ENCODE measurements at places on chromosomes 5 and 9. TPM values are rescaled to one million over a fixed set of nuclear protein-coding genes. Genes with fewer than 3 reads are reported as not detected.

GRCh38 chr5:87369431-87369830, 43.3 kb downstream of the CCNH start:
- DNase-seq = no peak

GRCh38 chr9:129886226-129887174, 51.2 kb downstream of the USP20 start:
- peak; percentile 65 for DNase-seq

DNA sequence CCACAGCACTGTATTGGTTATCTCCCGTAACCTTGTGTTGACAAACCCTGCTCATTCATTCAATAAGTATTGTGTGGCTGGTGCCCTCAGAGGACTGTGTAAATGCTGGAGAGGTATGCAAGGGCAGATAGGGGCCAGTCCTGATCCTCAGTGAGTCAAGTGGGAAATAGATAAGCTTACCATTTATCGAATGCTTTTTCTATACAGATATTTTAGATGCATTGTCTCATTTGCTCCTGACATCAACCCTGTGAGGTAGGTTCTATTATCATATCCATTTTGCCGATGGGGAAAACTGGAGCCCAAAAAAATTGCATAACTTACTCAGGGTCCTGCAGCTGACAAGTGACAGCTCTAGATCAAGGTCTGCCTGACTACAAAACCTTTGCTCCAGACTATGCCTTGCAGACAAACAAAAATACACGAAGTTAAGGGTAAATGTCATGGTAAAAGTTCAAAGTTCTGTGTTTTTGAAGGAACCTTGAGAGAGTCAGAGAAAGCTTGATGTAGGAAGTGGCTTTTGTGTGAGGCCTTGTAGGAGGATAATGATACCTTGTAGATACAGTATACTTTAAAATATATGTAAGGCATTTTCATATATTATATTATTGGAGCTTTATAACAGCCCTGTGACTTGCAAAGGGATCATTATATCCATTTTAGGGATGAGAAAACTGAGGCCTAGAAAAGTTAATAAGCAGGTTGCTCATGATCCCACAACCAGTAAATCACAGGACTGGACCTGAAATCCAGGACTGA, 22.7 kb downstream of the CYFIP2 start:
- no peak for DNase-seq

DNA sequence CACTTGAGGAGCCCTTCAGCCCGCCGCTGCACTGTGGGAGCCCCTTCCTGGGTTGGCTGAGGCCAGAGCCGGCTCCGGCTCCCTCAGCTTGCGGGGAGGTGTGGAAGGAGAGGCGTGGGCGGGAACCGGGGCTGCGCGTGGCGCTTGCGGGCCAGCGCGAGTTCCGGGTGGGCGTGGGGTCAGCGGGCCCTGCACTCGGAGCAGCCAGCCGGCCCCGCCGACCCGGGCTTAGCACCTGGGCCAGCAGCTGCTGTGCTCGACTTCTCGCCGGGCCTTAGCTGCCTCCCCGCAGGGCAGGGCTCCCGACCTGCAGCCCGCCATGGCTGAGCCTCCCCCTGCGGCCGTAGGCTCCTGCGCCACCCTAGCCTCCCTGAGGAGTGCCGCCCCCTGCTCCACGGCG, 6.2 kb upstream of the SHB start:
- peak; percentile 73 for DNase-seq

GRCh38 chr5:169037466-169037865, 263.5 kb downstream of the SLIT3 start:
- no peak for DNase-seq

DNA sequence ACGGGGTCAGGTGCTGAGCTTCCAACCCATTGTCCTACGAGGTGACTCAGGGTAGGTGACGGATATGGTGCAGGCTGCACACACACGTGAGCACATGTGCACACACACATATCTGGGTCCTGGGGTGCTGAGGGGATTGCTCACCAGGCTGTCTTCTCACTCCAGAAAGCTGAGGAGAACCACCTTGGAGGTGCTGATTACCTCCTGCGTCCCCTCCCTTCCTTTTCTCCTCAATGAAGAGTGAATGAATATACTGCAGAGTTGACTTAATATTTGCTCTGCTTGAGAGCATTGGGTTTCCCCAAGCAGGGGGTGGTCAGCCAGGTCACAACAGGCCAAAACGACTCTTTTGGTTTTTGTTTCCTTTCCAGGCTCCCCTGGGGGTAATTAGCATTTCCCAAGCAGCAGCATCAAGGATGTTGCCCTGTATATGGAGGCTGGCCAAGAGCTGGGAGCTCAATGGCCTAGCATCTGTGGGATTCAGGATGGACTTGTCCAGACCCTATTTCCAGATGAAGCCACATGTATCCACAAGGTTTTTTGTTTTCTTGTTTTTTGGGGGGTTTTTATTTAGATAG, 49.7 kb downstream of the PDZD2 start:
- DNase-seq = no peak

DNA sequence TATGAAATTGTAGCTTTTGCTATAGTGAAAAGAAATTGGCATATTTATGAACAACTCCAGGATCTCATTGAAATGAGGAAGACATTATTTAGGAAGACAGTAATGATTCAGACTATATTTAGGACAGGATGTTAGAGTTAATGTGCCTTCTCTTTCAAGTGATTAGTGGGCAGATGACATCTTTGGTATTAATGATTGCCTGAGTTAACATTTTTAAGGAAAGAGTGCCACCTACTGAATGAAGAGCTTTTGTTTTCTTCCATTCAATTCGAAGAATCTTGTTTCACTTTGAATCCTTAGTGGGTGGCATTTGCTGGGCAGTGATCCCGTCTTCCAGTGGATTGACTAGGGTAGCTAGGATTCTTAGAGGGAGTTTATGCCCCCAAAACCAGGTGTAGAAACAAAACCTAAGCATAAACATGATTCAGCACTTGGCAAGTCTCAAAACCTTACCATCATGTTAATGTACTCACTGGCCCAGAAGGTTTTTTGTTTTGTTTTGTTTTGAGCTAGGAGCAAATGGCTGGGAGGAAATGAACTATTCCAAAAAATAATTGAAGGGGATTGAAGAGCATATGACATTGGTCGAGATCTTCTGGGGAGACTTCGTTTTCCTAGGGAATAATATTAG, 23.2 kb downstream of the MAP3K1 start:
- DNase-seq = no peak

DNA sequence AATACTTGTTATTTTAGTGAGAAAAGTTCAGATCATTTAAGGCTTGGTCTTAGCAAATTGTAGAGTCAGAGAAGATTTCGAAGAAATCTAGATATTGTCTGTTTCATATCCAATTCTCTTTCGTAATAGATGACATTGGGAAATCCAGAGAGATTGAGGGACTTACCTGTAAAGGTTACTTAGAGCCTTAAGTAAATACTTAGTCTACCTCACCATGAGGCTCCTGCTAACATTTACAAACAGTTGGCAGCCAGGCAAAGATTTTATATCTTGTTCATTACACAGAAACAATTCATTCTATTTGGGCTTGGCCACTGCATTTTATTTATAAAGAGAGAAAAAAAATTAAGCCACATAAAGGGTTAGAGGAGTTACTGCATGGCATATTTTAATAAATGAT, 70.3 kb downstream of the FGF10 start:
- DNase-seq = no peak

GRCh38 chr5:94682814-94683520, 64.5 kb downstream of the SLF1 start:
- no peak for DNase-seq

GRCh38 chr5:114361724-114362196, at the start of gene KCNN2:
Gene KCNN2, plus strand, starts transcription at chr5:114362070. Its CDS starts 70 bp downstream, at chr5:114362140.
- peak; percentile 84 for DNase-seq

DNA sequence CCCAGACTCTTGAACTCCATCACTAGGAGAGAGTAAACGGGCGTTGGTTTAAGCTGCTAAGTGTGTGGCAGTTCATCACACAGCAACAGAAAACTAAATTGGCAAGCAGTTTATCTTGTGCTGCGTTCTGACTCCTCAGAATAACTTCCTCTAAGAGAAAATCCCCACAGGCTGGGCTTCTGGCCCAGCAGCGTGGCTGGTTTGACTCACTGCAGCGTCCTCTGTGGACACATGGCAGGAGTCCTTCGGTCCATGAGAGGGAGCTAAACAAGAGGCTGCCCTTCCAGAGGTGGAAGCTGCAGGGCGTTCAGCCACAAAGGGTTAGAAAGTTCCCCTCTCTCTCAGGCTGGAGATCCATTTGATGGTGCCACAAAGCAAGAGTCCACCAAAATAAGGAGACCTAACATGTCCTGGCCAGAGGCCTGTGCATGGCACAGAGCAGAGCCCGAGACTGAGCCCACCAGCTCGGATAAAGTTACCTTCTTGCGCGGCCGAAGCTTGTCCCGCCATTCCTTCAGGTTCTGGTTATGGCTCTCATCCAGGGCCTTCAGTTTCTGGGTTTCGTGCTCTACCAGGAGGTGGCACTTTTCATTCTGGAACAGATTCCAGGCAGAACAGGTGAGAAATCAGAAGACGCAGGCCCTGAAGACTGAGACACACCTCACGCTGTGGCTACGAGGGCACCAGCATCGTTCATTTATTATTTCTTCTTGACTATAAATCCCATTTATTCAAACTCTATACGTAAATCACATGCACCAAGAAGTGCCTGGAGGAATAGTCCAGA, 46.2 kb upstream of the FBXW11 start:
- DNase-seq = no peak

DNA sequence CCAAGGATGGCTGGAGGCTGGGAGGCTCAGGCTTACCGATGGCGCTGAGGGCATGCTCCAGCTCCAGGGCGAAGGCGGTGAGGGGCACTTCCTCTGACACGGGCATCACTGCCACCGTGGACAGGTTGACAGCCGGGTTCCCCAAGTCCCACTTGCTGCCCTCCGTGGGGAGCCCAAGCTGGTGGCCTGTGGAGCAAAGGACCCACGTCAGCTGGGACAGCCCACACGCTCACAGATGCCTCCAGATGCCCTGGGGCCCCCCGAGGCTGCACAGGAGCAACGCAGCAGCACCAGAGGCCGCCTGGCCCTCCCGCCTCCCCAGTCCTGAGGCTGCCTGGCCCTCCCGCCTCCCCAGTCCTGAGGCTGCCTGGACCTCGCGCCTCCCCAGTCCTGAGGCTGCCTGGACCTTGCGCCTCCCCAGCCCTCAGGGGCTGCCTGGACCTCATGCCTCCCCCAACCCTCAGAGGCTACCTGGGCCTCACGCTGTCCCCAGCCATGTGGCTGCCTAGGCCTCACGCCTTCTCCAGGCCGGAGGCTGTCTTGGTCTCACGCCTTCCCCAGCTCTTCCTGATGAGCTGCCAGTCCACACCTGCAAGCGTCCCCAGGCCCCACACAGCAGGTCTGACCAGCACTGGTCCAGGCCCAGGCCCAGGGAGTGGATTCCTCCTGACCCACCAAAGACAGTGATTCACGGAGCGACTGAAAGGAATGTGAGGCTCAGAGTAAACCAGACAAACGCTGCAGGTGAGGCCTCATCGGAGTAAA, 25.6 kb upstream of the NSMF start:
- peak; percentile 59 for DNase-seq

GRCh38 chr9:82600536-82601292, 462.2 kb downstream of the RASEF start:
- DNase-seq = no peak

DNA sequence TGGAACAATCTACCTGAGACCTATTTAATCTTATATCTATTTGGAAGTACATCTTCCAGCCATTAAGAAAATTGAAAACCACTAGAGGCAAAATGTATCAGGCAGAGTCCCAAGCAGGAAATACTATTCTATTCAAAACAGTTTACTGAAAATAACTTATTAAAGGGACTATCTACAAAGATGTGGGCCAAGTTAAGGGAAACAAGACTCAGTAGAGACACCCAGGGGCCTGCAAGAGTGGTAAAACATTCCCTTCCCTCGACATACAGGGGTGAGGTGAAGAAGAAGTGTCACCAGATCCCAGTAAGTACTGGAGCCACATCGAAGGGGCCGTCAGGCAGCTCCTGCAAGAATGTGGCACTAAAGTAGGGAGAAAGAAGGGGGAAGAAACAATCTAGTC, 12.1 kb upstream of the NRG2 start:
- DNase-seq = no peak

GRCh38 chr9:87527211-87527916, 29.7 kb downstream of the DAPK1 start:
- no peak for DNase-seq

DNA sequence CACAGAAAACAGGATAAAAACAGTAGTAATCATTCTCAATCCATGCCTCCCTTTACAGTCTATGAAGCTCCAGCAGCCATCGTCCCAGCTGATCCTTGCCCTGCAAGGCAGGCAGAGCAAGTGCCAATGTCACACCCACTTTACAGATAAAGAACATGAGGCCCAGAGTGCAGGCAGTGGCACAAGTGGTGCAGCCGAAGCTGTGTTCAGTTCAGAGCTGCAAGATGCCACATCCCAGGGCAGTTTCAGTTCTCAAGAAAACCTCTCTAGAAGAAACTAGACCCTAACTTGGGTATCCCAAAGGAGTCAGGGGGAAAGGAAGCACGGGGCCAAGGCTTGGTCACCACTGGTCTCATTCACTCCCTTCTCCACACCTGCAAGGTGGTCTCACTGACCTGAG, 34.6 kb upstream of the CPLX2 start:
- no peak for DNase-seq

- no peak for DNase-seq
These were observed 62.7 kb downstream of the RGMB start for GRCh38 chr5:98836175-98836574.

- DNase-seq = no peak
These were observed 53.3 kb downstream of the IL33 start for GRCh38 chr9:6268826-6269397.

DNA sequence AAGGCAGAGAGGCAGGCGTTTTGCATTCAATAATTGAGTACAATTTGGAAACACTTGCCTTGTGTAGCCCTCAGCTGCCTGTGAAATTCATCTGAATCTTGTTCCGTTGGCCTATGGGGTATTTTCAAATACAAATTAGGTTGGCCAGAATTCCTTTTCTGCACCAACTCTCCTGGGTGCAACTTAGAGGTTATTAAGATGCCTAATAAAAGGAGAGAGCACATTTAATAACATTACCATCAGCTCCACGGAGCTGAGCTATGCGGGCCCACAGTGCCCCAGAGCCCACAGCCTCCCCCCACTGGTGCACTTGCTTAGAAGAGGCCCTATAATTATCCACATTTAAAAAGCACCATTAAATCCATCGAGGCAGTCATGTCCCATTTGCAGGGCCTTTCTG, 367.6 kb upstream of the CLINT1 start:
- DNase-seq = no peak

DNA sequence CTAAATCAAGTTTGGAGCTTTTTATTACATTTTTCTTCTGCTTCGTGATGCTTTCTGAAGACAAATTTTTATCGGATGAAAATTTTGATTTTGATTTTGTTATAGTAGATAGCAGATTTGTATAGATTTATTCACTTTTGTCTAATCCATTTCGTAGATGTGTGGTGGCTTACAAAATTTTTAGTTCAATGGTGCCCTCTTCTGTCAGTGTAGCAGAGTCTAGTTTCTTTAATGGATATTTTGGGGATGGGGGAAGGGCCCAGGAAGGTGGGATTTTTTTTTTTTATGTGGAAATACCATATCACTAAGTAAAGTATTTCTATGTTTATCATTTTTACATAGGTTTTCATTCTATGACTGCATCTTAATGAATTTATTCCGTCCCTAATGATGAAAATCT, 259.9 kb upstream of the TARS1 start:
- no peak for DNase-seq

GRCh38 chr9:70486127-70486526, 71.7 kb upstream of the KLF9 start:
- DNase-seq = no peak

QRFP gene
- total RNA-seq = not detected

SLC34A3 gene
- total RNA-seq = 0.23 TPM

AHRR gene
- total RNA-seq = 11.3 TPM

CKMT2 gene
- total RNA-seq = 3.0 TPM

ELAVL2 gene
- not detected for total RNA-seq

SLIT3 gene
- total RNA-seq = 70.0 TPM

BICD2 gene
- 38.6 TPM for total RNA-seq

MAMDC4 gene
- total RNA-seq = 12.9 TPM

VPS13A gene
- total RNA-seq = 44.0 TPM
